ENCODE measurements at places on chromosomes 7 and 10. TPM values are rescaled to one million over a fixed set of nuclear protein-coding genes. Genes with fewer than 3 reads are reported as not detected.

The FEZF1 gene
- not detected for total RNA-seq

The CARD11 gene
- total RNA-seq = 1.8 TPM

The HTRA1 gene
- 47.9 TPM for total RNA-seq

The ASZ1 gene
- not detected for total RNA-seq

The OGDHL gene
- 0.46 TPM for total RNA-seq

The CAV2 gene
- total RNA-seq = 209 TPM

The PRKAR2B gene
- 2.3 TPM for total RNA-seq

The GCK gene
- total RNA-seq = 0.05 TPM

The TNS3 gene
- total RNA-seq = 67.8 TPM

The C1QL3 gene
- not detected for total RNA-seq

The EIF4H gene
- 302 TPM for total RNA-seq

The SPDYE2 gene
- not detected for total RNA-seq

The PRLHR gene
- not detected for total RNA-seq

The DYNC1I1 gene
- 0.15 TPM for total RNA-seq

The FZD1 gene
- 2.5 TPM for total RNA-seq

The IL6 gene
- total RNA-seq = 0.59 TPM

The GIMAP2 gene
- total RNA-seq = not detected

The BLNK gene
- total RNA-seq = not detected

The SLC18A3 gene
- not detected for total RNA-seq

The TDRD1 gene
- not detected for total RNA-seq

The ADCY1 gene
- 2.5 TPM for total RNA-seq

The TWIST1 gene
- total RNA-seq = 3.3 TPM

The SEMA4G gene
- 7.4 TPM for total RNA-seq

The TMEM60 gene
- 26.9 TPM for total RNA-seq

The HSPA12A gene
- 9.8 TPM for total RNA-seq

The PLEKHS1 gene
- total RNA-seq = 0.06 TPM

The SORBS1 gene
- total RNA-seq = 0.68 TPM

The ARHGEF35 gene
- total RNA-seq = 0.55 TPM

The AKR1C8 gene
- not detected for total RNA-seq

The AASS gene
- 0.13 TPM for total RNA-seq

The TMEM176B gene
- not detected for total RNA-seq

The PPP1R17 gene
- total RNA-seq = not detected

The ZPBP gene
- total RNA-seq = not detected

The GBX1 gene
- total RNA-seq = not detected

The IL15RA gene
- total RNA-seq = 2.3 TPM

The ICA1 gene
- 1.1 TPM for total RNA-seq

The SPDYE5 gene
- total RNA-seq = not detected

The SP8 gene
- not detected for total RNA-seq

The HIP1 gene
- 18.4 TPM for total RNA-seq

The ACSL5 gene
- 0.39 TPM for total RNA-seq

The CH25H gene
- total RNA-seq = 0.64 TPM

The OPN4 gene
- not detected for total RNA-seq

The HGF gene
- 0.03 TPM for total RNA-seq

The GJC3 gene
- total RNA-seq = 0.09 TPM

The IDI2 gene
- total RNA-seq = 0.09 TPM

The TRPV5 gene
- total RNA-seq = not detected

The MYO1G gene
- total RNA-seq = 0.27 TPM

The TMEM236 gene
- 0.03 TPM for total RNA-seq

The VPS41 gene
- 24.9 TPM for total RNA-seq

The LRRD1 gene
- total RNA-seq = not detected

The PLEKHA8 gene
- total RNA-seq = 5.4 TPM

The HOXA1 gene
- 2.1 TPM for total RNA-seq

The MALSU1 gene
- 95.9 TPM for total RNA-seq
